ENCODE measurements at places on chromosomes 2 and 18.

DNA sequence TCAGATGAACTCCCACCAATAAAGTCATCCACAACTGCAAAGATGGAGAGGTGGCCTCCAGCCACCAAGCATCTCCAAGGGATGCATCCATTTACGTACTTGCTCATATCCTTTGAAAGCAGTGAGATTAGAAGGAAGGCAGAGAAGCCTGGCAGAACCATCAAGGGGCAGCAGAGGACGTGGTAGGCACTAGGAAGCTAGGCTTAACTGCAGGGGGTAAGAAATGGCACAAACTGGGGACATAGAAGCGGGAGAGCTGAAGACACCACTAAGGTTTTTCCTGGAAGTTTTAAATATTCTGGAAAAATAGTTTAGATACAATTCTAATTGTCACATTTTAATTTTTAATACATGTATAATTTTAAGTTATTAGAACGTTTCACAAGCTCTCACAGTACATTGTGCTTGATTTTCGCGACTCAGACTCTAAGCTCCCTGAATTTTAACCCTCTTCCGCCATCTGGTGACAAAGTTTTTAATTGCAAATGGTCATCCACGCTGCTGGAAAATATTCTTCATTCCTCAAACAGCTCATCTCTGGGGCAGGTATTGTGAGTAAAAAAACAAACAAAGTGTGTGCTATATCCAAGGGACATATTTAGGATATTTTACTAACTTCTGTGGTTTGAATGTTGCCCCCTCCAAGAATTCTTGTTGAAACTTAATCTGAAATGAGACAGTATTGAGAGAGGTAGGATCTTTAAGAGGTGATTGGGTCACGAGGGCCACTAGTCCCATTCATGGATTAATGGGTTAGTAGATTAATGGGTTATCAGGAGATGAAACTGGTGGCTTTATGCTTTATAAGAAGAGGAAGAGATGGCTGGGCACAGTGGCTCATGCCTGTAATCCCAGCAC, 1.6 kb upstream of the PSTPIP2 start:
- no peak for DNase-seq

GRCh38 chr2:197871780-197872456, 67.5 kb downstream of the PLCL1 start:
- DNase-seq = no peak

DNA sequence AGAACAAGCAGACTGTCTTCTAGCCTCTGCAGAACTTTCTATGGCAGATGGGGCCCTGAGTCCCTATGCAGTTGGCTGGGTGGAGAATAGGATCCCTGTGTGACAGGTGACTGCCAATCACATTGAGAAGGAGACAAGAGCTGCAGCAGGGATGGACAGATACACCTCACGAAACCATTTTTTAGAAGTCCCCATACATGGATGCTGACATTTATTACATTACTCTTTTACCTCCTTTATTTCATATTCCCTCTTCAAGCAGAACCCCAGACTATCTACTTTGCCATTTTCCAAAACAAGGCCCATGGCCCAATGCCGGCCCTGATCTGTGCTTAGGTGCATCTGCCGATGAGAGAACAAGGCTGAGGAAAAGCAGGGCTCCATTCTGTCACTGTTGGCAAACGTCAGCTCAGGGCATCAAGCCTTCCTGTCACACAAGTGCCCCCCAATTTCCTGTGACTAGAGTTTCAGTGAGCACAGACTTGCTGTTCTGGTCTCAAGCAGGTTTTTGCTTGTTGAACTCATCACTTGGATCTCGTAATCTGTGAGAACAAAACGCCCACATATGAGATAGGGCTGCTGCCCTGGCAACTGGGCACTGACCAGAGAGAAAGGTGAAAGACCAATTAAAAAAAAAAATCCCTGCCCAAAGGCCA, 35.8 kb downstream of the LOXHD1 start:
- DNase-seq = no peak

DNA sequence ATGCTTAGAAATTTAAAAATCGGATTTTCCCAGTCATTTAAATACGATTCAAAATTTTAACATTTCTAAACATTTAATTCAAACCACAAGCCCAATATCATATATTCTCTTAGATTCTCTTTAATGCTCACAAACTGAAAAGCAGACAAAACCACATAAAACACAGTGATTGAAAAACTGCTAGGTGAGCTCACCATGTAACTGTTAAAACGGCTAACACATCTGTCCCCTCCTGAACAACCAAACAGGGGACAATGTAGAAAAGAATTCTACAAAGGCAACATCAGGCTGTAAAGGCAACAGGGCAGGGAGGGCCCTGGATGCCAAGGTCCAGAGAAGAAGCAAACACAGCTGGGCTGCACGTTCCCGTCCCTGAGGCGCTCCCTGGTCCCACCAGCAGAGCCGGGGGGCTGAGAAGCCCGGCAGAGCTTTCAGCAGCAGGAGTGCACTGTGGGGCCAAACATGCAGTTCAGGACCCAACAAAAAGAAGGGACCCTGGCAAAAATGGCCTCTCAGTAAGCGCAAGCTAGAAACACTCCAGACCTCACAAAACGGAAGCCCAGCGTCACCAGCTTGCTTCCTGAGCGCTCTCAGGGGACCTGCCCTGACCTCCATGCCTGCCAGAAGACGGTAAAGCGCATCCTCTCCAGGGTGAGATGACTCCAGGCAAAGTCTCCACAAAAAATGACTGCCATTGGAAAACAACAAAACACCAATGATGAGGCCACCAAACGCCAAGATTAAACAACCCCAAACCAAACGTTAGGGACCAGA, 40.5 kb downstream of the NDUFA10 start:
- DNase-seq = no peak

GRCh38 chr2:181632733-181633401, 24.0 kb downstream of the CERKL start:
- no peak for DNase-seq

DNA sequence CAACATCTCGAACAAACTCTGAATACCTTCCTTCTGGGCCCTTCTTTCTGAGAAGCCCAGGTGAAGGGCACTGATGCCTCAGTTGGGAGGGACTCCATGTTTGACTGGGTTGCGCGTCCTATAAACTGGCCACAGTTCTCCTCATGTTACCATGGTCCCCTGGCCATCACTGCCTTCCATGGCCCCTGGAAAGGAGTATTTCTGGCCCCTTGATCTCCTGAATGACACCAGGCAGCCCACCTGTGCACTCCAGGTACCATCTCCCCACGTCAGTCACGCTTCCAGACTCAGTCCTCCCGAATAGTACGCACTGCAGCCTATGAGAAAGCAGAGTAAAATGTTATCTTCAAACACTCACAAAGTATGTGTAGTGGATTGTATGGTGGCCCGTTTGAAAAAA, 73.9 kb downstream of the ACKR3 start:
- no peak for DNase-seq

DNA sequence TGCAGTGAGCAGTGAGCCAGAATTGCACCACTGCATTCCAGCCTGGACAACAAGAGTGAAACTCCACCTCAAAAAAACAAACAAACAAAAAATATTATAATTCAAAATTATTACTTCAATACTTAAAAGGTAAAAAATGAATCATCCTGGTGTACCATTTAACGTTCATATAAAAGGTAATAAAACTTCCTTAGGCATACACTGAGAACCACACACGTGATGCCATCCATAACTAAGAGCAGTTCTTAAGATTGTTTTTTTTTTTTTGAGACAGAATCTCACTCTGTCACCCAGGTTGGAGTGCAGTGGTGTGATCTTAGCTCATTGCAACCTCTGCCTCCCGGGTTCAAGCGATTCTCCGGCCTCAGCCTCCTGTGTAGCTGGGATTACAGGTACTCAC, 29.4 kb downstream of the YWHAQ start:
- no peak for DNase-seq

GRCh38 chr2:68845043-68845442, 26.2 kb downstream of the BMP10 start:
- no peak for DNase-seq

DNA sequence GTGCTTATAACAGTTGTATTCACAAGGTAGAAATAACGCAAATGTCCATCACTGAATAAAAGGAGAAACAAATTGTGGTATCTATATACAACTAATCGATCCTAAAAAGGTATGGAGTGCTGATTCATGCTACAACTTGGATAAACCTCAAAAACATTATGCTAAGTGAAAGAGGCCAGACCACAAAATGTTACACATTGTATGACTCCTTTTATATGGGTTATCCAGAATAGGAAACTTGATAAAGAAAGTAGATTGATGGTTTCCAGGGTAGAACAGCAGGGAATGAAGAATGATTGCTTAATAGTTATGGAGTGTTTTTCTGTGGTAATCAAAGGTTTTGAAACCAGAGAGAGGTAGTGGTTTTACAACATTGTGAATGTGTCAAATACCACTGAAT, 432.2 kb upstream of the TRIB2 start:
- DNase-seq = no peak

- peak; percentile 94 for DNase-seq
These were observed 156.1 kb upstream of the ID2 start for GRCh38 chr2:8525582-8526402.

DNA sequence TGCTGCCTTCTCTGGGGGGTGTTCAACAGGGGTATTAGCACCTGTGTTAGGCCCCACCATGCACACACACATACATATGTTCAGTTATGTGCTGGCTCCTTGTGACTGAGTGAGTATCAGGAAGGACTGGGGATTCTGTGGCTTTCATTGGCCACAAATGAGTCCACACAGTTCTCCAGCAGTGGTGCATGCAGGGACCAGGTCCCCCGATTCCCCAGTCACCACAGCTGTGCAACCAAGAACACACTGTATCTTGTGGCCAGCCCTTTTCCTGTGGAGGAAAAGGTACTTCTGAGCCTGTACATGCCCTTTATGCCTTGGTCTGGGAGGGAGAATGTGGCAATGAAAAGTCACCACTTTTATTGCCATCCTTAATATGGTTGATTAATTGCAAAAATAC, 74.9 kb upstream of the KLF7 start:
- DNase-seq = no peak

DNA sequence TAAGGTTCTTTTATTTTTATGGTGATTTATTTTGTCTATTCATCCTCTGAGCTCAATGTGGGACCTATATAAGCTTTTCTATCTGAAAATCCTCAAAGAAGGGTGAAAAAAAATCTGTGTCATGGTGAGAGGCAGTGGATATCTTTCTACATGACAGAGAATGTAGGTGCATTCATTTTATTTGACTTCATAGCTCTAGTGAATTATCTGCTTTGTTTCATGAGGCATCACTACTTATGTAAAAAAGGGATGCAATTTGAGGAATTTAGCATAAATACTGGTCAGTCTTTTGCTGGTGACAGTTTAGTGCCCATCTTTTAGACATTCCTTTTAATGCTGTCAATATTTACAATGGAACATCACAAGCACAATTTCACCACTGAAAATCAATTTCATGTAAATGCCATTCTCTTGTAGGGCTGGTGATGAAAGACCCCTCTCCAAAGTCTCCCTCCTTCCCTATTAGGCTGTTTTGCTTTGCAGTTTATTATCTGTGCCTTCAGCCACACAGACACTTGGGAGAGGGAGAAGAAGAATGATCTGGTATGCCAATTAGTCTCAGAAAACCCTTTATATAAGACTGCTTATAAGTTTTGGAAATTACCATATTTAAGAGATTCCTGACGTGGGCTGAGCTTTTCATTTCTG, 148.3 kb upstream of the NXPH2 start:
- DNase-seq = no peak
